Esophagus squamous epithelium (tissue), 5 donors: ENCODE measurements at places on chromosomes 13 and 19.

DNA sequence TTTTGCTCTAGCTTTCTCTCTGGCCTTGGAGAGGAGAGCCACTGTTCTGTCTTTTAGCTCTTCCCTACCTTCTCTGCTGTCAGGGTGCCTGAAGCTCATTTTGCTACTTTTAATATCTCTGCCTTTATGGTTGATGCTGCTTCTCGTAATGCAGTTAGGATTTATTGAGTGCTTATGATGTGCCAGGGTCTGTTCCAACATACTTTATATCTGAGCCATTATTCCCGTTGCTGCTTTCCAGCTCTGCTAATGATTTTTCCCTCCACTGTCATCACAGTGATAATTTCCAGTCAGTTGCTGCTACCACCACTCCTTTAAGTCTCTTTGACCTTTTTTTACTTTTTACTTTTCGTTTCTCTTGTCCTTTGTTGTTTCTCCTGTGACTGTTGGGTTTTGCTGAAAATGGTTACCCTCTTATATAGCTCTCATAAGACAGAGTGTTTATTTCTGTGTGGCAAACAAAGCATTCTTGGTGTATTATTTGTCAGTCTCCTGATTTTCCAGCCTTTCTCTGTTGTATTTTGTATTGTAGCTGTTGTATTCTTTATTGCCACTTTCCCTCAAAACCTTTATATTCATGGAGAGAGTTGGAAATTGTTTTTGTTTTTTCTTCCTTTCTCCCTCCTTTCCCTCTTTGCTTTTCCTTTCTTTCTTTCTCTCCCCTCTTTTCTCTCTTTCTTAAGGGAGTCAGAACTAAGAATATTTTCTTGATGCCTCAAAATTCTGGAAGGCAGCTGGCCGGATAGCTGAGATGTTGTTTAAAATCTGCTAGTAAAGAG lies 37.4 kb downstream of the COG6 start:
- no peak for DNase-seq

- no peak for DNase-seq
Measured at GRCh38 chr13:45194081-45194939, 6.5 kb downstream of the KCTD4 start.

- DNase-seq: no peak
Measured at GRCh38 chr19:18783958-18784785, 6.9 kb downstream of the COMP start.

DNA sequence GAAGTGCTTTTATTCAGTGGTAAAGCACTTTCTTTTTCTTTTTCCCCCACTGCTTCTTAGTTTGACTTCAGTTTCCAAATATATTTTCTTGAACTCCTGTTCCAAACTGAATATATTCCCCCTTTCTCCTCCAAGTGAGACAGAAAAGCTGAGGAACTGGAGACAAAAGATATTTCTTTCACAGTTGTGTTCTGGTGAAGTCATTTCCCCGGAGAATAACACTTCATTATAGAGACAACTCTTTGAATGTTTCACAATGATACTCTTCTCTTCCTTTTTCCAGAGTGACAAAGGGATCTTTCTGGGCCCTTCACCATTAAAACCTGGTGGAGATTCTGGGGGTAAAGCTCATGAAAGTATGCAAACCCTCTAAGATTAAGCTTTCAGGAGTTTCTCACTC lies 860.8 kb upstream of the SLITRK5 start:
- no peak for DNase-seq

DNA sequence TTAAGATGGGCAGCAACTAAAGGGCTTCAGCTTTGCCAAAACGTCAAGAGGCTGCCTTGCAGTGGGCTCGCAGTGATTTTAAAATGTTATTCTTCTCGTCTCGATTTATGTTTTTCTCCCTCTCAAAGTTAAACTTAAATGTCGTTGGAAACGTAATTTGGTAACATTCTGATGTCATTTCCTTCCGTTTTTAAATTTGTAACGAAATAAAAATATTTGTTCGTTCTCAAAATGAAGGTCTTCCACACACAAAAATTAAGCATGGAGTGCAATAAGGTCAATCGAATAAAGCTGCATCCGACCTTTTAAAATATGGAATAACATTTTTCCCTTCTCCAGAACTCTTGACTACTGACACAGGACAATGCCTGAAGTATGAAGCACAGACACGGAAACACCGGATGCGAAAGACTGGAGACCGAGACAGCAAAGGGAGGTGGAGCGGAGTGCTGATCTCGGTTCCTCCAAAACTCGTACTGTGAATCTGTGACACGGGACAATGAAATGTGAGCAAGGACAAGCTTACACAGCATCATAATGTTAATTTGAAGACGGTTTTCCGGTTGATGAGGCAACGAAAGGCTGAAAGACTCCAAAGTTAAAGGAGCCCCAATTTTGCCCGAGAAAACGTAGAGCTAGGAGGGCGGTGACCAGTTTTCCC lies 850 bp downstream of the MTMR6 start:
- DNase-seq: no peak

DNA sequence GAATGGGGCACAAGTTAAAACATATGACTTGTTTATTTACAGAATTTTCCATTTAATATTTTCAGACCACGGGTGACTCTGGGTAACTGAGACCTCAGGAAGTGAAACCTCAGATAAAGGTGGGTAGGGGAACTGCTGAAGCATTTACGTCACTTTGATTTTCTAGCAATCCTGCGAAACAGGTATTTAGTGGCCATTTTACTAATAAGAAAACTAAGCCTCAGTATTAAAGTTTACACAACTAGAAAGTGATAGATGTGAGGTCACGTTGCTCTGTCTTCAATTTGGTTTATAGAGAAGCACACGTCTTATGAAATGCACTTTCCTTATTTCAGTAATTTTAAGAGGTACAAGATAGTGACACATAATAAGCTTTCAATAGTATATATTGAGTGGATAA lies 402.8 kb downstream of the FGF9 start:
- DNase-seq: no peak

DNA sequence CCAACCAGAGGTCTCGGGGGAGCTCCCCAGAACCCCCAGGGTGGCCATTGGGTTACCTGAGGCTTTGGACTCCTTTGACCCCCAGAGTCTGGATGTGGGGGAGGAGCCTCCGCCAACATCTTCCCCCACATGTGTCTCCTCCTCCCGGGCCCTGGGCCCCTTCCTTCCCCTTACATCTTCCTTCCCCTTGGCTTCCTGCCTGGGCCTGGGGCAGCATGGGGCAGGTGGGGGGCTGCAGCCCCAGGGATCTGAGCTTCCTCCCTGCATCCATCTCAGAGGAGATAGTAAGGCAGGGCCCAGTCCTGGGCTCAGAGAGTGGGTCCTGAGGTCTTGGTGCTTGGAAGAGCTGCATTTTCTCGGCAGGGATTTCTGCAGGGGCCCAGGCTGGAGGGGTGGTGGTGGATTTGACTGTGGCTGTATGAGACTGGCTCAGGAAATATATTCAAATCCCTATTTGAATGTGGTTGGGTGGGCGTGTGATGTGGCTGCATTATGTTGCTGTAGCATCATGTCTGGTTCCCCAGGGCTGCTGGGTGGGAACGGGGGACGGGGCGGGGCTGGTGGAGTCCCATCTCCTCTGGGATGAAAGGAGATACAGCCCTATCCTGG lies 919 bp downstream of the VAV1 start:
- DNase-seq: no peak

DNA sequence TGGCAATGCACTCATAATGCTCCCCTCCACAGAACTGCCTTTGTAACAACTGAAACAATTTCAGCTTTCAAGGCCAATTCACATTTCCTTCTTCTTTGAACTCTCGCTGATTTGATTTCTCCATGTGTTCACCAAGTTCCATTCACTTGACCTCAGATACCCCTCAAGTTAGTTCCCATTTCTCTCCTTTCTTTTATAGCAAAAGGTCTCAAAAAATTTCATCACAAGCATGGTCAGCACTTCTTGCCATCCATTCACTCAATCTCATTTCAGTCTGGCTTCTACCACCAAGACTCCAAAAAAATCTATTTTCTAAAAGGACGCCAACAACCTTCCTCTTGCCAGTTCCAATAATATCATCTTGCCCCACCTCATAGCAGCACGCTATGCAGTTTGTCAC lies 135.7 kb downstream of the DIAPH3 start:
- DNase-seq: no peak

- DNase-seq: no peak
Measured at GRCh38 chr13:42836930-42837690, 55.7 kb downstream of the FAM216B start.

DNA sequence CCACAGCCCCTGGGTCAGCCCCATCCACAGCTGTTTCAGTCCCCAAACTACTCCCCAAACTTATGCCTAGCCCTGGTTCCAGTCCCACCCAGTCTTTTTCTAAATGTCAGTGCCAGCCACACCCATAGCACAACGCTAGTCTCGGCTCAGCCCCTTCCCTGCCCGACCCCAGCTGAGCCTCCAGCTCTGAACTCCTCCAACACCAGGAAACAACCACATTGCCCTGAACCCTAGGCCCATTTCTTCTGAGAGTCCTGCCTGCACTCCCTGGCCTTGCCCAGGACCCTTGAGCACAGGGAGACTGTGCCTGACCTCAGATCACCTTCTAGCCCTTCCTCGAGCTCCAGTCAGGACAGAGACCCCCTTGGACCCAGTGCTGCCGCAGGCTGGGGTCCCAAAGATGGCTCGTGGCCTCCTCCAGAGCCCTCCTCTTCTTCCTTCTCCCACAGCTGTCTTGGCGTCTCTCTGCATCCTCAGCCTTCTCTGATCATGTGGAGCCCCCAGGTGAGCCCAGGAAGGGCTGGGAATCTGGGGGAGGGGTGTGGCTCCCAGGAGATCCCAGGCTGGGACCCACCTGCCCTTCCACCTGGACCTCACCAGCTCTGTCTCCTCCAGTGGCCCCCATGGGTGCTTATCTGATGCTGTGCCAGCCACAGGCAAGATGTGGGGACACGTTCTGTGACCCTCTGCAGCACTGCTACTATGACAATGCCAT lies 33.0 kb upstream of the IGFL1 start:
- no peak for DNase-seq

DNA sequence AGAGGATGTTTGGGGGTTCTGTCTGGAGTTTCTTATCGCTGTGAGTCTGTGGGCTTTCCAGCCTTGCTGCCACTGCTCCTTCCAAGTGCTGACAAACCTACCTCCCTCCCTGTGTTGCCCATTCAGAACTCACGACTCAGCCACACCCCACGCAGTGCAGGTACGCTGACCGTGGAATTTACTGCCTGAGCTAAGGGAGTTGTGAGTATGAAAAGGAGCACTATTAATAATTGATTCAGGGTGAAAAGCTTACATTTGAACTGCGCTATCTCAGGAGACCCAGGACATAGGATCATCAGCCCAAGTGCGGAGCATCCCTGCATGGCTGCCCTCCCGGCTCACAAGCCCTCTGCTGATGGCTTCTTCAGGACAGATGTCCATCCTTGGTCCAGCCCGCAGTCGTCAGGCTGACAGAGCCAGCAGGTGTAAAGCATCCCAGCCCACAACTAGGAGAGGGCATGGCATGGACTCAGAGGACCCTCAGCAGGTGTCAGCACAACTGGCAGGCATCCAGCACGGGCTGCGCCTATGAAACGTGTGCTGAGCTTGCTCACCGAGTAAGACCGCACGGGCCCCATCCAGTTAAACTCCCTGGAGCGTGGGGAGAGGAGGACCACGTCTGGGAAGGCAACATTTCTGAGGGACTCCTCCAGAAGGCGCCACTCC lies 244.0 kb downstream of the COL4A1 start:
- DNase-seq: no peak

DNA sequence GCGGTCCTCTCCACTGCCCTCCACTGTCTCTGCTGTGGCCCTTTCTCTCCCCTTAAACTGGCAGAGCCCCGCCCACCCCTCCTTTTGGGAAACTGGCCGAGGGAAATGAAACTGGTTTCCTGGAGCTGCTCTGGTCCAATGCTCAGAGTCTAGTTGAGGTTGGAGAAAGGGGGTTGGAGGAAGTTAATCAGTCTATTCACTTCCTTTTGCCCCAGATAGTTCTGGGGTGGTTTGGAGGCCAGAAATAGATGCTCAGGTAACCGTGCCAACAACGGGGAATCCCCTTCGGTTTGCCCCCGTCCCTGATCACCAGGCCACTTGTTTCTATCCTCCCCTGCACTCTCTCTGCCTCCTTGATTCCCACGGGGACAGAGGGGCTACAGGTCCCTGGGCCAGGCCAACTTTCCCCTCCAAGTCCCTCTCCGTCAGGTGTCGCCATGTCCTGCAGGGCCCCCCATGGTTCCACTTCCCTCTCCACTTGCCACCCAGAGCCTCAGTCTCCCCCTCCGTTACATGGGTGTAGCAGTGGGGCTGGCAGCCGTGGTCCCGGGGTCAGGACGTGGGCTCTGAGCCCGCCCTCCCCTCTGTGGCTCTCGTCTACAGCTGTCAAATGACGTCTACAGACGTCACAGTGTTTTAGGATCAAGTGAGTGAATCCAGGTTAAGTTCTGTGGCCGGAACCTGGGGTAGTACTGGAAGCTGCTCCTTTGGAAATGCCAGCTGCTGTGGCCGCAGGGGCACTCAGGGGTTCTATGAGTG lies at the start of gene IL4I1:
Gene IL4I1, minus strand, starts transcription at position 25 of the 759 bp plus-strand sequence. CDS start 727 bp downstream, outside the sequence.
- DNase-seq: no peak

DNA sequence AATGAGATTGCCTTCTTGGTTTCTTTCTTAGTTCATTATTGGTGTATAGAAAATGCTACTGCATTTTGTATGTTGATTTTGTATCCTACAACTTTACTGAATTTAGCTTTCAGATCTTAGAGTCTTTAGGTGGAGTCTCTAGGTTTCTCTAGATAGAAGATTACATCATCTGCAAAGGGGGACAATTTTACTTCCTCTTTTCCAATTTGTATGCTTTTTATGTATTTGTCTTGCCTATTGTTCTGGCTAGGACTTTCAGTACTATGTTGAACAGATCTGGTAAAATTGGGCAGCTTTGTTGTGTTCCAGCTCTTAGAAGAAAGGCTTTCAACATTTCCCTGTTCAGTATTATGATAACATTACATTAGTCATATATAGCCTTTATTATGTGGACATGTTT lies 101.0 kb upstream of the SPRY2 start:
- DNase-seq: no peak

- DNase-seq: no peak
Measured at GRCh38 chr13:110432522-110432921, 125.4 kb downstream of the COL4A2 start.

- no peak for DNase-seq
Measured at GRCh38 chr13:76783798-76784197, 102.4 kb downstream of the KCTD12 start.

DNA sequence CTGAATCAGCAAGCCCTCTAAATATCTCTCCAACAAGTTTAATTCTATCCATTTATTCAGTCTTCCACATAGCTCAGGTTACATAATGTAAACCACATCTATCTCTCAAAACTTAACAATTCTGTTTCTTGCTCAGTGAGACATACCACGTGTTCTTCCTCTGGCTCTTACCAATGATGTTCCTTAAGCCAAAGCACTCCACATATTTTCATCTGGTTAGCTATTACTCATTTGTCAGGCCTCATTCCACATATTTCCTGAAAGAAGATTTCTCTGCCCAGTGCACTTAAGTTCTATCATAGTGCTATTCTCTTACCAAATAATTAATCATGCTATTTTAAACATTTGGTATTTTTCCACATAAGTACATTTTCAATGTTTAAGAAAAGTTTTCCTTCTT lies 403.3 kb upstream of the ATXN8OS start:
- no peak for DNase-seq

- no peak for DNase-seq
Measured at GRCh38 chr19:16205205-16206045, 7.7 kb downstream of the AP1M1 start.
